Stimulated activated CD8-positive, alpha-beta memory T cell treated with anti-CD3 and anti-CD28 coated beads, Interleukin-4, amount 100 ng/mL, for 4 hours (primary cell): ENCODE measurements at places on chromosomes 6 and 20.

DNA sequence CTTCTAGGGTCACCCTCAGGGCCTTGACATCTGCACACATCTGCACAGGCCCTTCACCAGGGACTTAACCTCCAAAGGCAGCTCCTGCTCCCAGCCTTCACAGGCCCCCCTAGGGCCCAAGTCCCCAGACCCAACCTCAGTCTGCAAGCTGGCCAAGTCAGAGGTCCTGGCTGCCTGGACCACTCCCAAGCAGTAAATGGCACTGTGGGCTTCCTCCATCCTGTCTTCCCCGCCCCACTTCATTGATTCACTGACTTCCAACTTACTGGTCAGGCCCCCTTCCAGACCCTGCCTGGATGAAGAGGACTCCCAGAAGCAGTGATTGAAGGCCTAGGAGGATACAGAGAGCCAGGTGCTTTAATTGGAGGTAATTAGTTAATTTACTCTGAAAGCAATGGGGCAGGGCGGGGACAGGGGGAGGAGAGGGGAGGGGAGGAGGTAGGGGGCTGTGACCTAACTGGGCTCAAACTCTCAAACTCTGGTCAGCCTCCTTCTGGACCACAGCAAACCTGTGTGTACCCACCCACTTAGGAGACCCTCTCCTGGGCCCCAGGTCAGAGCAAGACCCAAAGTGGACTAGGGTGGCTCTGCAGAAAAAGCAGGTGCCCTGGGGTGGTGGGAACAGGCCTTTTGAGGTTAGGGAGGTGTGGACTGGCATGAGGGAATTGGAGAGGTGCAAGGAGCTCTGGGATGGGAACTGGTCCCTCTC, 51.5 kb downstream of the MRPL14 start:
- DNase-seq, result no peak

DNA sequence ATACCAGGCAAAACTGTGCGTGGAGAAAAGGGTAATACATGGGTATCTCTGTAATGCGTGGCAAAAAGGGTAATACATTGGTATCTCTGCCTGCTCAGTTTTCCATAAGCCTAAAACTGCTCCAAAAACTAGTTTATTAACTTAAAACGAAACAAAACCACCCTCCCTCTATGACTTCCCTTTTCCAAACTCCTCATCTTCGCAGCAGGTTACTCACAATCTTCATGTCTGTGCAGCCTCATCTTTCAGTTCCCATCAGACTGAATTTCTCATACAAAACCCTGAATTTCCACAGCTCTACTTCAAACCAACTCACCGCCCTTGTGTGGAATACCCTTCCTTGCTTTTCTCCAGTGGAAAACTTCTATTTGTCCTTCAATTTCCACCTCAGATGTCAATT, 199.4 kb downstream of the PHACTR1 start:
- no peak for DNase-seq

DNA sequence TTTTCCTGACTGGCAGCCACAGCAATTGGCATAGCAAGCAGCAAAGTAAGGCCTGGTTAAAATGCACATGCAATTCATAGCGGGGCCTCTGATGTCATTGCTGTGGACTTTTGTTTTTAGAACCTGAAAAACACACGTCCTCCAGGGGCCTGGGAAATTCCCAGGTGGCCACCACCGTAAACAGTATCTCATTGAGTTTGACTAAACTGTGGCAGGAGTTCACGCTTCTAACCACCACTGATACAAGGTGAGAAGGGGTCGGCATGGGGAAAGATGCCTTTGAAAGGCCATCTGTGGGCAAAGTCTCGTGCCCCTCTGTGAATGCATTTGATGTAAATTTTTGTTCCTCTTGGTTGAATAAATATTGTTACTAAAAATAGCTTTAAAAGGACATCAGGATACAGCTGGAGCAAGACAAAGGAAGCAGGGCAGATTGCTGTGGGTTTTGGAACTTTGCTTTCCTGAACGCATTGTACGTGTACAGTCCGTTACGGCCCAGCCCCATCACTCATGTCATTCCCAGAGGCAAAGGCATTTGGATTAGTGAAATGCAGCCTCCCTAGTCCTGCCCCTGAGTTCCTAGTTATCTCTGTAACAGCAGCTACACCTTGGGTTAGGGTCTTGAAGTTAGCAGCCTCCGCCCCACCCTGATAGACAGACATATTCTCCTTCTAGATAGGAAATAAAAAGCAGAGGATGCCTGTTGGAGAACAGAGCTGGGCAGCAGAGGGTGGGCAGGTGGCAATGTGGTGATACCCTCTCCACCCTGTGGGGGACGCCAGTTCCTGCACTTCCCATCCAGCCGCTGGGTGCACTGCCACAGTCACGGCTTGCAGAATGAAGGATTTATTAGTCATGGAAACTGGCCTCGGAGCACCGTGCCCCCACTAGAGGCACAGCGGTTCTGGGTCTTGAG, 80.3 kb downstream of the ZDHHC14 start:
- no peak for DNase-seq

DNA sequence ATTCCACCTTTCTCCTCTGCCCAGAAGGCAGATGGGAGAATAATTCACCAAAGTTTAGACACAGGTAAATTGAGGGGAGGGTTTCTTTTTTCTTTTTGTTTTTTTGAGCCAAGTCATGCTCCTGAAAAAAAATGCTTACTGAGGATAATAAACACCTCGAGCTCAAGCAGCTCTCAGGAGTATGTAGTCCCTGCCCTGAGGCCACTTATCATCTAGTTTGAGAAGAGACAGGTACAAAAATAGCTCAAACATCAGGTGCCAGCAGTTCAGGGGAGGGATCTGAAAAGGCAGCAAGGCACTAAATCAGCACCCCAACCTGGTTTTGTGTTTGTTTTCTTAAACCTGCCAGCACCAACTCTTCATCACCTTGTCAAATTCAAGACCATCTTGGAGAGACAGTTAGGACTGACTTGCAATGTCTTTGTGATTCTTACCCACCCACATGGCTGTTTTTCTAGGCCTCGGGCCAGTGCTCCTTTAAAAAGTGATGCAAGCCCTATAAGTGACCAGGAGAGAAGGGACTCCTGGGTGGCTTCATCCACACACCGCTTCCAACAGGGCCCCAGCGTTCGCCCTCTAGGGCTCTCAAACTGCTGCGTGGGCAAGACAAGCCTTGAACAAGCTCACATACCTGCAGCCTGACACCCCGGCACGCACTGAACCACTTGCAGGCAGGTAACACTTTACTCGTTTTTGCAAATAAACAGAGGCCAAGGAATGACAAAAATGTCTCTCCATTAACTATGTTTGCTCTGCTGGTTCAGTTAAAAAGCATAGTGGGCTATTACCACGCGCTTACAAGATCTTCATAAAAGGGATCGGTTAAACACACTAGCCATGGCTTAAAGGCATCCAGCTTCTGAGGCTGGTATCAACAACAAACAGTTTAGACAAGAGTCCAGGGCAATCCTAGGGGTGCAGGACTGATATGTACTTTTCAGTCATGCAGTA, 13.9 kb downstream of the JAG1 start:
- DNase-seq, result no peak

DNA sequence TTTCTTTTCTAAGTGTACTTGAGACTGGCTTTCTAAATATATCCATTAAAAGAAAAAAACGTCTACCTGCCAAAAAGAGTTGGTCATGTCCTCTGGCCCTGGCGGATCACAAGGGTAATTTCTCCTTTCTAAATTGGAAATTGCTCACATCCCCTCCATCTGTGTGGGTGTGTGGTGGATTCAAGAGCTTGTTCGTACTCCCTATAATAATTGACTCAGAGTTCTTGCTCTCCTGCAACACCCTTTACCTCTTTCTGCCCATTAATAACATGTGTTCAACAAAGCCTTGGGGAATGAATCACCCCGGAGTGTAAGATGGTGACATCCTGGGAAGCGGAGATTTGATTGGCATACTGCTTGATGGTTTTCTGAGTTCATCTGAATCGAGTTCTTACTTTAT, 263.8 kb downstream of the ALDH8A1 start:
- DNase-seq, result no peak

- no peak for DNase-seq
These were observed 424.5 kb upstream of the FLRT3 start for GRCh38 chr20:14761903-14762302.

DNA sequence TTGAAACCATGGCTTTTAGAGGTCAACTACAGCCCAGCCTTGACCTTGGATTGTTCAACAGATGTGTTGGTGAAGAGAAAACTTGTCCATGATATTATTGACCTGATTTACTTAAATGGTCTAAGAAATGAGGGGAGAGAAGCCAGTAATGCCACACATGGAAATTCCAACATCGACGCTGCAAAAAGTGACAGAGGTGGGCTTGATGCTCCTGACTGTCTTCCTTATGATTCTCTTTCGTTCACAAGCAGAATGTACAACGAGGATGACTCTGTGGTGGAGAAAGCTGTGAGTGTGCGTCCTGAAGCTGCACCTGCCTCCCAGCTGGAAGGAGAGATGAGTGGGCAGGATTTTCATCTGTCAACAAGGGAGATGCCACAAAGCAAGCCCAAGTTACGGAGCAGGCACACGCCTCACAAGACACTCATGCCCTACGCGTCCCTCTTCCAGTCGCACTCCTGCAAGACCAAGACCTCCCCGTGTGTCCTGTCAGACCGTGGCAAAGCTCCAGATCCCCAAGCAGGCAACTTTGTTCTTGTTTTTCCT, 16.2 kb downstream of the TTLL2 start:
- no peak for DNase-seq

DNA sequence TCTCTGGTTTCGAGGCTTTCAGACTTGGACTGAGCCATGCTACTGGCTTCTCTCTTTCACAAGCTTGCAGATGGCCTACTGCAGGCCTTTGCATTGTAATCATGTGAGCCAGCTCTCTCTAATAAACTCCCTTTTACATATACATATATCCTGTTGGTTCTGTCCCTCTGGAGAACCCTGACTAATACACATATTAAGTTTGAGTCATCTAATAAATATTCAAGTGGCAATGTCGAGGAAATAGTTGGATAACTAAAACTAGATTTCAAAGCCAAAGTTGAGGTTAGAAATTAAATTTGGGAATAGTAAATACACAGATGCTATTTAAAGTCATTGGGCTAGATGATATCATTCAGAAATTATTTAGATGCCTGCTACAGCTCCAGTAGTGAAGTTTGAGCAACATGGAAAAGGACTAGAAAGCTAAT, 1343.4 kb downstream of the GRIK2 start:
- no peak for DNase-seq

DNA sequence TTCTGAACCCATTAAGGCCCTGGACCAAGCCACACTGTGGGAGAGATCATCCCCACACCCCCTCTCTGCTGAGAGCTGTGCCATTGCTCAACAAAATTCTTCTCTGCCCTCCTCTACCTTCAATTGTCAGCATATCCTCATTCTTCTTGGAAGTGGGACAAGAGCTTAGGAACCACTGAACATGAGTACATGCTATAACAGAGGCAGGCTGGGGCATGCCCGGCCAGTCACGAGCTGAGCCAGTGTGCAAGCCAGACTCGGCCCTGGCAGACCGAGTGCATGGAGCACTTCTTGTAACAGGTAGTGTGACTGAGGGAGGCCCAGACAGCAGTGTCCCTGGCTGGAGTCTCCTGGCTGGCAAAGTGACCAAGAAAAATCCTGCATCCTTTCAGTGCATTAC, 149.2 kb downstream of the MOXD1 start:
- no peak for DNase-seq

DNA sequence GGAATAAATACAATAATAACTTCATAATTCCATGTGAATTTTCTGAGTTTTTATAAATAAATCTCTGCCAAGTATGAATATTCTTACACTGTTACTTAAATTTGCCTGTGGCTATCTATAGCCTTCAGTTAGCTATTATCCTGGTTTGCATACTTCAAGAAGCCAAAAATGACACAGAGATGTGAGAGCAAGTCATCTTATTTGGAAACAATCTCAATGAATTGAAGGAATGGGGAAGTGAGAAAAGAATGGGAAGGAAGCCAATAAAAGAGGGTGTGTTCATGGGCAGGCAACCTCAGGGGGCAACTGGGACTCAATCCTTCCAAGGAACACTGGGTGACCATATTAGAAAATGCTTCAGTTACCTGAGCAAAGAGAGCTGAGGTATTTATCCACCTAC, 9.9 kb downstream of the HAO1 start:
- no peak for DNase-seq

DNA sequence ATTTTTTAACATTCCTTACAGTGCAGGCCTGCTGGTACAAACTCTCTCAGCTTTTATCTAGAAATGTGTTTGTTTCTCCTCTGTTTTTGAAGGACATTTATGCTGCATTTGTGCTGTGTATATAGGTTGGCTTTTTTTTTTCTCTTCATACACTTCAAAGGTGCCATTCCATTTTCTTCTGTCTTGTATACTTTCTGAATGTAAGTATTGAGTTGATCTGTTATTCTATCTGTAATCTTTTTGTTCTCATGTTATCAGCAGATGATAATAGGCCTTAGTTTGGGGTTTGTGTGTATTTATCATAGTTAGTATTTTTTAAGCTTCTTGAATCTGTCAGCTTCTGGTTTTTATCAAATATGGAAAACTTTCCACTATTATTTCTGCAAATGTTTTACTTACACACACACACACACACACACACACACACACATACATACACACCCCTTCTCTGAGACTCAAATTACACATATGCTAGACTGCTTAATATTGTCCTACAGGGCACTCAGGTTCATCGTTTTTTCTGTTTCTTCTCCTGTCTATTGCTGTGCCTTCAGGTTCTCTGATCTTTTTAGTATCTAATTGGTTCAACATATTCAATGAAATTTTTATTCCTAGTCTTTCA, 74.6 kb downstream of the RPP40 start:
- no peak for DNase-seq

DNA sequence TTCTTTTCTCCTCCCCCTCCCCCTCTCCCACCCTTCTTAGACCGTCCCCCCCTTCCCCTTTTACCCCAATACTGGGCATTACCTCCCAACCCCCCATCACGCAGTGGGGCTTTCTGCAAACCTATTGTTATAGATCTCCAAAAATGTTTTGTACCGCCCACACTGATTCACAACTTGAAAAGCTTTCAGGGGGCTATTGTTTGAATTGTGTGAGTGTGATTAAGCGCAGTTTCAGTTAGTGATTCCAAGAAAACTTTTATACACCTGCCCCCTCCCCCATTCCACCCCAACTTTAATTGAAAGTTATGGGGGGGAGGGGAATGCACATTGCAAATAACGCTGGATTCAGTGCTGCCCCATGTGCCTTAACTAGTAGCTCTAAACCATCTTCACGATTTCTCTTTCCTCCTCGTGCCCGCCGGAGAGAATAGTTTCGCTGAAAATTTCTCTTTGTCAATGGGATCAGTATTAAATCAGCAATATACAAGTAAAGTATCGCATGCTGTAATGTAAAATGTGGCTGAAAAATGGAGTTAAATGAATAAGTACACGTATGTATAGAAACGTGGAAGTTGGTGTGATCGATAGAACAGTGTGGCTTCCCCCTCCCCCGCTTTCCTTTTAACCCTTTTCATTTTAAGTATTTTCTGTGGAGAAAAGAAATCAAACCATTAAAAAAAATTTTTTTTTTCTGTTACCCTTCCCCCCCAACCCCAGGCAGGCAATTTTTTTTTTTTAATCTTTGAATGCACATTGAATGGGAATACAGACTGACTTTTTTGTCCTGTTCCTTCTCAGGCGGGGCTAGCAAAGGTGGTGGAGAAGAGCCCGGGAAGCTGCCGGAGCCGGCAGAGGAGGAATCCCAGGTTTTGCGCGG, 632 bp downstream of the LIN28B start:
- no peak for DNase-seq

- no peak for DNase-seq
These were observed 26.7 kb downstream of the RBCK1 start for GRCh38 chr20:434661-435419.
